ENCODE measurements at places on chromosomes 12 and 14.
A peak's percentile ranks its signal among the peaks of the same experiment; 100 is the strongest.

DNA sequence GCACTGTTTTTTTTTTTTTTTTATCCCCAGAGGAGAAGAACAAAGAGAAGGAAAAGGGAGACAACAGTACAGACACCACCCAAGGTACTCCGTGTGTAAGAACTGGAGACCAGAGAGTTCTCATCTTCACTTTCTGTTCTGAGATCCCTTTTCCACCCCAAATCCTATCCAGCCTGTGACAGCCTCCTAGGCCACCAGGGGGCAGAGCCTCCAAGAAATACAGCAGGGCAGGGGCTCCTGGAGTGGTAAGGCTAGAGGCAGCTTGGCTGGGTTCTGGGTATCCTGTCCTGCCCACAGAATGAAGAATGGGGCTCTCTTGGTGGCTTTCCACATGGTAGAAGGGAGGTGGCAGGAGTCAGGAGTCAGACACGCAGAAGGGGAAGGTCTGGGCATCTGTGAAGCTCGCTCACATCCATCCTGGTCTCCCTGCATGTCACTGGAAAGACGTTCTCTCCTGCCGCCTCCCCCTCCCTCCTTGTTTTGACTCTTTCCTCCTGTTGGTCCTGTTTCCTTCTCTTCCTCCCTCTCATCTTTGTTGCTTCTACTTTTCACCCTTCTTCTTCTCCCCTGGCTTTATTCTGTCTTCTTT is 12.0 kb downstream of the CLSTN3 start:
- H3K4me1 ChIP-seq: no peaks in the 10 kb centered on the region
- H3K36me3 ChIP-seq: peaks cover 63% of the 10 kb centered on the region
- H3K4me3 ChIP-seq: no peak overlapping the region

- H3K27ac ChIP-seq: no peak overlapping the region
- no peaks in the 10 kb centered on the region for H3K4me1 ChIP-seq
- DNase-seq: no peak
- no peaks in the 10 kb centered on the region for H3K36me3 ChIP-seq
- no peaks in the 10 kb centered on the region for H3K27me3 ChIP-seq
Measured at GRCh38 chr12:2332236-2332635, 279.4 kb downstream of the CACNA1C start.

DNA sequence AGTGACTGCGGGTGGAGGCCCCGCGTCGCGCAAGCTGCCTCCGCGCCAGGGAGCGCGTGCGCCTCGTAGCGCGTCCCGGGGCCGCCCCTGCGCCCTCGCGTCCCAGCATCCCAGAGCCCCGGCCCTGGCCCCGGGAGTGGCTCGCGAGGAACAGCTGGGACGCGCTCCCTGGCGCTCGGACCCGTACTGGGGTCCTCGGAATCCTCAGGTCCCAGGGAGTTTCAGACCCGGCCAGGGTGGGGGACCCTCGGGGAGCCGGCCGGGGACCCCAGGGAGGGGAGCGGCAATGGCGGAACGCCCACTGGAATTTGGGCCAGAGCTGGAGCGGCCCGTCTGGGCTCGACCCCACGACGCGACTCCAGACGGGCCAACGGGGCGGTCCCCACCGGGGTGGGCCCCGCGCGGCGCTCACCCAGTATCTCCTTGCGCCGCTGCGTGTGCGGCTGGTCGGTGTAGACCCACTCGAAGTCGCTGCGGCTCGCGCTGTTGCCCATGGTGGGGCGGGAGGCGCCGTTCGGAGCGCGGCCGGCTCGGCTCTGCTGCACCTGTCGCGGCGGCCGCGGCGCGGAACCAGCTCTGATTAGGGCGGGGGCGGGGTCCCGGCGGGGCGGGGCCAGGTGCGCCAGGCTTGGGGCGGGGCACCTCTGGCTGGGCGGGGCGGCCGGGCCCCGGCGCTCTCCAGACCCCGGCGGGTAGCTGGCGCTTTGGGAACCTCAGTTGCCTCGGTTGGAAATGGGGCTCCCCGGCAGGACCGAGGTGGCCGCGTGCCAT is at the start of gene DEGS2:
TSS of gene DEGS2 (minus strand) at position 552 of the 771 bp plus-strand sequence. CDS start at position 494, 58 bp downstream.
- H3K36me3 ChIP-seq: no peaks in the 10 kb centered on the region
- H3K27me3 ChIP-seq: peaks cover 22% of the 10 kb centered on the region
- H3K4me1 ChIP-seq: peaks cover 13% of the 10 kb centered on the region
- DNase-seq: peak; percentile 68
- H3K27ac ChIP-seq: no peak within 1 kb of the TSS

GRCh38 chr14:94864387-94865195 is 94.7 kb upstream of the GSC start:
- H3K27me3 ChIP-seq: peaks cover 4% of the 10 kb centered on the region
- H3K4me1 ChIP-seq: no peaks in the 10 kb centered on the region
- H3K27ac ChIP-seq: no peak overlapping the region
- H3K4me3 ChIP-seq: no peak overlapping the region
- H3K36me3 ChIP-seq: no peaks in the 10 kb centered on the region

GRCh38 chr14:105448706-105449111 is 25.9 kb upstream of the CRIP2 start:
- DNase-seq: peak; percentile 77
- H3K27ac ChIP-seq: no peak overlapping the region
- no peaks in the 10 kb centered on the region for H3K27me3 ChIP-seq
- H3K4me3 ChIP-seq: no peak overlapping the region
- peaks cover 7% of the 10 kb centered on the region for H3K4me1 ChIP-seq

DNA sequence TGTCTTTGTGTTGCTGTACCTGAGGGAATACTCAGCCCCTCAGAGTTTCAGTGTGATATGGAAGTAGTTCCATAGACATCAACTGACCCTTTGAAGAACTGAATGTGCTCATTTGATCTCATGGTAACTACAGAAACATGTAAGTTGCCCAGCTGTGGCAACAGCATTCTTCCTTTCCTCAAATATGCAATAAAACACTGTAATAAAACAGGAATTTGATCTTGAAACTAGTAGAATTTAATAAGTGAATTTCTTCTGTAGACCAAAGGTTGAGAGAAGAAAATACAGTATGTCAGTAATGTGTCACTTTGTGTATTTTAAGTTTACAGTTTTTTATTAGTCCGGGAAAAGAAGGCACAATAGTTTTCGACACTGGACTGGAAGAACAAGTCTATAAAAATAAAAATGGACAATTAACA is 31.9 kb downstream of the KCTD10 start:
- no peaks in the 10 kb centered on the region for H3K4me1 ChIP-seq
- no peak overlapping the region for H3K27ac ChIP-seq
- H3K27me3 ChIP-seq: no peaks in the 10 kb centered on the region
